ENCODE measurements at places on chromosomes 11 and 22.
A peak's percentile ranks its signal among the peaks of the same experiment; 100 is the strongest.

- no peak for DNase-seq
Measured at GRCh38 chr11:71204294-71204693, 48.1 kb downstream of the SHANK2 start.

DNA sequence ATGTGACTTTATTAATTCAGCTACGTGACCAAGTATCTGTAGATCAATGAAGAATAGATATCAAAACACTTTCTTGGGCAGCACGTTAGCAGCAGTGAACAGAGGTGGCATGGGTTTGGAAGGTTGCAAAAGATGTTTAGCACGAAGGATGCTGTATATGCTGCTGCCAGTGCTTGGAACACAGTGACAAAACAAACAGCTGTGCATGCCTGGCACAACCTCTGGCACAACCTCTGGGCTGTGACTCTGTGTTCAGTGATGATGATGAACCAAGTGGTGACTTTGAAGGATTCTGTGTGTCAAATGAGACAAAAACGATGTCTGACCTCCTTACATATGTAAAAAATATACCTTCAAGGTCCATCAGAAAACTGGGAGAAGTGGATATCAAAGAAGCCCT, 104.7 kb downstream of the TBC1D22A start:
- no peak for DNase-seq

GRCh38 chr11:13445588-13445987, 17.4 kb downstream of the BTBD10 start:
- DNase-seq: no peak

DNA sequence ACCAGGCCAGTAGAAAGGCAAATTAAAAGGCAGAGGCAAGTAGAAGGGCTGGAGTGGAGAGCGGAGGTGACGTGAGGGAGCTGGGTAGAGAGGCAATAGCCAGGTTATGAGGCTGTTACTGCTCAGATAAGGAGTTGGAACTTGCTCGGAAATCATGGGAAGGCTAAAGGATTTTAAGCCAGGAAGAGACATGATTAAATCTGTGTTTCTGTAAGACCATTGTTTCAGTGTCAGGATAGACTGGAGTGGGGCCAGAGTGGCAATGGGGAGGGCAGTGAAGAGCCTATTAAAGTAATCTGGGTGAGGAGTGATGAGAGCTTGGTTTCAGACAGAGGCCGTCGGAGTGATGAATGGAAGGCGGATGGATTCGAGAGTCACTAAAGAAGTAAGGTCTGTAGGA, 39.0 kb downstream of the GRAMD1B start:
- peak; percentile 66 for DNase-seq

DNA sequence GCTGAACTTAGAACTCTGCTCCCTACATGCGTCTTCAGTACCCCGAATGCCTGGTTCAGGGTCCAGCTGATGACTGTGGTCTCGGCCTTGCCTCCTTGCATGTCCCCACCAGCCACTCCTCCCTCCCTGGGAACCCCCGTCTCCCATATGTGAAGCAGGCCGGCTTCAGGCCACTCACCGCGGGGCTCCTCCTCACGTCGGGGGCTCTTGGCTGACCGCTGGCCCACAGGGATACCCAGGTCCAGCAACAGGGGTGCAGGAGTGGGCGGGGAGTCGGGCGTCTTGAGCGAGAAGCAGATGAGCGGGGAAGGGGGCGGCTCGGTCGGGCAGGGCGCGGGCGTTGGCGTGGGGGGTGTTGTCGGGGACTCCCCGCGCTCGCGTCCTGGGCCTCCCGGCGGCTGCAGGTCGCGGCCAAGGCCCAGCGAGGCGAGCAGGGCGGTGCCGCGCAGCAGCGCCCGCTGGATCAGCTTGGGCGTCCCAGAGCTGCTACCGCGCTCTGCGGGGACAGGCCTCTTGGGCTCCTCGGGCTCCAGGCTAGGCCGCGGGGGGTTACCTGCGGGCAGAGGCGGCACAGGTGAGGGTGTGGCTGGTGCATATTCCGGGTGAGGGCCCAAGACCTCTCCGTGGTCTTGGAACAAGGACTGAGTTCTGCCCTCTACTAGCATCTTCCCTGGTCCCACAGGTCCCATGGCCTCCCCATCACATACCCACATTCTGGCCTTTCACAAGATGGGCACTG, 3.8 kb upstream of the KCNK7 start:
- DNase-seq: no peak

All from COLO829 (cell line).